ENCODE measurements at places on chromosomes 11 and 22. TPM values are rescaled to one million over a fixed set of nuclear protein-coding genes. Genes with fewer than 3 reads are reported as not detected.

Gene MPZL2
- total RNA-seq: not detected

Gene CSNK2A3
- 0.33 TPM for total RNA-seq

Gene F2
- not detected for total RNA-seq

Gene MAJIN
- not detected for total RNA-seq

Gene SMIM35
- total RNA-seq: 0.30 TPM

Gene FJX1
- total RNA-seq: not detected

Gene WT1
- not detected for total RNA-seq

Gene PIH1D2
- not detected for total RNA-seq

Gene OR2AG2
- not detected for total RNA-seq

Gene ZNF214
- not detected for total RNA-seq

Gene FAM111B
- 1.4 TPM for total RNA-seq

Gene UBQLNL
- total RNA-seq: not detected

Gene MS4A7
- 44.3 TPM for total RNA-seq

Gene JHY
- 0.88 TPM for total RNA-seq

Gene PNPLA5
- total RNA-seq: not detected

Gene IFITM1
- 710 TPM for total RNA-seq

Gene RFPL2
- total RNA-seq: not detected

Gene LIF
- total RNA-seq: 2.6 TPM

Gene ESAM
- 2.2 TPM for total RNA-seq

Gene OR10A2
- not detected for total RNA-seq

All from natural killer cell (primary cell).